Cerebellar cortex (tissue), 1 donor: ENCODE measurements at places on chromosomes 6 and 20.

DNA sequence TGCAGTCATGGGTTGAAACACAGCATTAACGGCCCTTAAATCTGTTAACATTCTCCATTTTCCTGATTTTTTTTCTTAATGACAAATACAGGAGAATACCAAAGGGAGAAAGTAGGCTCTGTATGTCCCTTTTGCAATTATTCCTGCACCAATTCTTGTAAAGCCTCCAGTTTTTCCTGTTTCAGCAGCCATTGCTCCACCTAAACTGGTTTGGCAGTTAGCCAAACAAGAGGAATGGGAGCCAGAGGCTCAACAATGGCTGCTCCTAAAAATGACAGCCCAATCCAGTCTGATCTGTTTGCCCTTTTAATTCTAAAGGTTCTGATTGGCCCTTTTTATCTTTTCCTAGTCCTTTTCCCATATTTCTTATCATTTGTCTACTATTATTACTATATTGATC is 284.2 kb upstream of the SGK1 start:
- no peak for DNase-seq

- DNase-seq: no peak
These were observed 180.6 kb upstream of the HTR1E start for GRCh38 chr6:86756640-86757229.

DNA sequence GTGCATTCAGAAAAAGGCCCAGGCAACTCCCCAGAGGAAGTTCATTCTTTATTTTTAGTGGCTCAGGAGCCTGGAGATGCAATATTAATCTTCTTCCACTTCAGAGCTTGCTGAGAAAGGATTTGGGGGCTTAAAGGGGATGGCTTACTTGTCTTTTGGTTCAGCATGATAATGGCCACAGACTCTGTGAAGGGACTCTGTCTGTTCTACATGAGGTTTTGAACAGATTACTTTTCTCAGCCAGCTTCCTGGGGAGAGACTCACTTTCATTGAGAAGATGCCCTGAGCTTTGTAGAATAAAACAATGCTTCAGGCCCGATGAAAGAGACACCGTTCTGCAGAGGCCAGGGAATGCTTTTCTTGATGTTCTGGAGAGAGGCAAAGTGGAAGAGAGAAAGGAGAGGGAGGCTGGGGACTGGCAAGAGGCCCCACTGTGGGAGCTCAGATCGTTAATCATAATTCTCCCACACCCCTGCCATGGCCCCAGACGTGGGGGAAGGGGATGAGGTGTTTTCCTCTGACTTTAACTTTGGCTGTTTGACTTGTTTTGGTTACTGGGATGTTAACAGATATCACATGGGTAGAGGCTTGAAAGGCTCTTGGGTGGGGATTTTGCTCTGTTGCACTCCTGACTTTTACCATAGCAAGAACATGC is 19.1 kb downstream of the SCP2D1 start:
- DNase-seq: no peak

DNA sequence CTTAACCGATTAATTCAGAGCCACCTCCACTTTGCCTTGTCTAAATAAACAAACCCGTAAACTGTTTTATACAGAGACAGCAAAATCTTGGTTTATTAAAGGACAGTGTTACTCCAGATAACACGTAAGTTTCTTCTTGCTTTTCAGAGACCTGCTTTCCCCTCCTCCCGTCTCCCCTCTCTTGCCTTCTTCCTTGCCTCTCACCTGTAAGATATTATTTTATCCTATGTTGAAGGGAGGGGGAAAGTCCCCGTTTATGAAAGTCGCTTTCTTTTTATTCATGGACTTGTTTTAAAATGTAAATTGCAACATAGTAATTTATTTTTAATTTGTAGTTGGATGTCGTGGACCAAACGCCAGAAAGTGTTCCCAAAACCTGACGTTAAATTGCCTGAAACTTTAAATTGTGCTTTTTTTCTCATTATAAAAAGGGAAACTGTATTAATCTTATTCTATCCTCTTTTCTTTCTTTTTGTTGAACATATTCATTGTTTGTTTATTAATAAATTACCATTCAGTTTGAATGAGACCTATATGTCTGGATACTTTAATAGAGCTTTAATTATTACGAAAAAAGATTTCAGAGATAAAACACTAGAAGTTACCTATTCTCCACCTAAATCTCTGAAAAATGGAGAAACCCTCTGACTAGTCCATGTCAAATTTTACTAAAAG is 2.7 kb downstream of the FOXC1 start:
- DNase-seq: no peak

GRCh38 chr6:31114541-31114878 is at the start of gene PSORS1C1:
Gene PSORS1C1, plus strand, starts transcription at chr6:31114800. Its CDS starts 14,833 bp downstream, at chr6:31129633.
- DNase-seq: no peak

GRCh38 chr6:13383328-13384163 is 55.2 kb upstream of the TBC1D7 start:
- no peak for DNase-seq

DNA sequence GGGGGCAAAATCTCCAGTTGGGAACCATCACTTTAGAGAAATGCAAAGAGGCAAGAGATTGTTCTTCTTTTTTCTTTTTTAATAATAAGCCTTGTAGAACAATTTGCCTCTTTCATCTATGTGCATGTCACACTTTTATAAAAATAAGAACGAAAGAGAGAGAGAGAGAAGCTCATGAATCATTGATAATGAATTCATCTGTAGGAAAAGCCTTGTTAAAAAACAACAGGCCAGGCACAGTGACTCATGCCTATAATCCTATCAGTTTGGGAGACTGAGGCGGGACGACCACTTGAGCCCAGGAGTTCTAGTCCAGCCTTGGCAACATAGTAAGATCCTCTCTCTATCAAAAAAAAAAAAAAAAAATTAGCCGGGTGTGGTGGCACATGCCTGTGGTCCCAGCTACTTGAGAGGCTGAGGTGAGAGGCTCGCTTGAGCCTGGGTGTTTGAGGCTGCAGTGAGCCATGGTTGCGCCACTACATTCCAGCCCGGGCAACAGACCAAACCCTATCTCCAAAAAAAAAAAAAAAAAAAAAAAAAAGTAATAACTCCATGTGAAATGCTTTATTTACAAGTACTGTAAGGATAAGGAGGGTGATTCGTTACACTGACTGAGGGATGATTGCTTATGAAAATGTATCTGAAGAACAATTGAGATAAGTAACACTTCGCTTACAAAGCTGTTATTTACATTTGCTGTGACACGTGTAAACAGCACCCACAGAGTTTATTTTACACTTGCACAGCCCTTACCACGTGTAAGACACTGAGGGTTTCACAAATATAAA is 6.0 kb downstream of the CCN5 start:
- no peak for DNase-seq

GRCh38 chr6:117504478-117505144 is 22.1 kb downstream of the DCBLD1 start:
- no peak for DNase-seq

DNA sequence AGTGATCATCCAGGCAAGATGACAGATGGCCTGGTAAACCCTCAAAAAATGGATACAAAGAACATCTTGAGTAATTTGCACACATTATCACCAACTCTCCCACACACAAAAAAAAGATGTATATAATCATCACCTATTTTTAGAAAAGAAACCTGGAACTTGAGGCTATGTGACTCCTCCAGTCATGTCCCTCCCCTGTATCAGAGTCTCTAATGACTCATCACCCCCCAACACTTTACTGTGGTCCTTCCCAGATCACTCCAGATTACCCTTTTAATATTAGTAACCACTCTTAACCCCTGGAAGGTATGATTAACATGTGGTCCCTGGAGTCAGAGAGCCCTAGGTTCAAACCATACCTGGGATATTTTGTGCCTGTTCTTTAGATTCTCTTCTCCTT is 144.8 kb downstream of the ZNF217 start:
- no peak for DNase-seq
